HCT116 (cell line): ENCODE measurements at places on chromosomes 6 and 20. TPM values are rescaled to one million over a fixed set of nuclear protein-coding genes. Genes with fewer than 3 reads are reported as not detected.

Gene OR2H1
- total RNA-seq: not detected

DNA sequence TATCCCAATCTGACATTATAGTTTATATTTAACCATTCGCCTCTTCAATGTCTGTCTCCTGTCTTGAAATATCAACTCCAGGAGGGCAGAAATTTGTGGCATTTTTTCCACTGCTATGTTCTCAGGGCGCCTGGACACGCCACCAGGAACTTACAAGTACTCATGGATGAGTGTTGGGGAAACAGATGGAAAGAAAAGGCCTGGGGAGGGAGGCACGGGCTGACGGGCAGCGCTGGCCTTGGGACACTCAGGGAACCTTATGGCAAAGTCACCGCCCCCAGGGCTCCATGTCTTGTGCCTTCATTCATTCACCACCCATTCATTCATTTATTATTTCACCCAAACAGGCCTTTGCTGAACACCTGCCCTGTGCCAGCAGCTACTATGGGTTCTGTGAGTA is 222.9 kb downstream of the PREX1 start:
- no peaks in the 10 kb centered on the region for H3K4me1 ChIP-seq
- H3K36me3 ChIP-seq: no peaks in the 10 kb centered on the region
- H3K27ac ChIP-seq: no peak overlapping the region
- H3K4me3 ChIP-seq: no peak overlapping the region

DNA sequence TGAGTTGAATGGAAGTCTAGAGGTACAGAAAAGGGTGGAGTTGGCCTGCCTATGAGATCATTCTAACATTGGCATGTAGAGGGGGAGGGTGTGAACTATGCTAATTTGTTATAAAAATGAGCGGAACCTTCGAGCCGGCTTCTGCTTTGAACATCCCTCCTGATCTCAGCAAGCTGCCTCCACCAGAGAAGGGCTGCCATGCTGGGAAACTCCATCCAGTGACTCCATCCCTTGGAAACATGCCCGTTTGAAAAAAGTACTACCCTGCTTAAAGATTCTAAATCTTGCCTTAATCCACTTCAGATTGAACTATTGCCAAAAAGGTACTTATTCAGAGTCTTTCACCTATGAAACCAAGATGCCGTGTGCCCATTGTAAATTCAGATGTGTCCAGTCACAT is 43.6 kb upstream of the TMEM170B start:
- no peaks in the 10 kb centered on the region for H3K36me3 ChIP-seq
- H3K4me3 ChIP-seq: no peak overlapping the region
- H3K27ac ChIP-seq: no peak overlapping the region
- H3K4me1 ChIP-seq: no peaks in the 10 kb centered on the region
- DNase-seq: no peak
- H3K27me3 ChIP-seq: no peaks in the 10 kb centered on the region

DNA sequence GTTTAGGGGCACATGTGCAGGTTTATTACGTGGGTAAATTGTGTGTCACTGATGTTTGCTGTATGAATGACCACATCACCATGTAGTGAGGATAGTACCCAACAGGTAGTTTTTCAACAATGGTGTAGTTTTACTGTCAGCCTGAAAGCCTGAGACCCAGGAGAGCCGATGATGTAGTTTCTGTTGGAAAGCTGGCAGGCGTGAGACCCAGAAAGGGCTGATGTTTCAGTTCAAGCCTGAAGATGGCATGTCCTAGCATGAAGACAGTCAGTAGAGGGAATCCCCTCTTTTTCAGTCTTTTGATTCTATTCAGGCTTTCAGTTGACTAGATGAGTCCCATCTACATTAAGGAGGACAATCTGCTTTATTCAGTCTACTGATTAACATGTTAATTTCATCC is 96.7 kb downstream of the KLHL32 start:
- H3K4me1 ChIP-seq: no peaks in the 10 kb centered on the region
- H3K36me3 ChIP-seq: no peaks in the 10 kb centered on the region
- no peak overlapping the region for H3K27ac ChIP-seq
- DNase-seq: no peak

DNA sequence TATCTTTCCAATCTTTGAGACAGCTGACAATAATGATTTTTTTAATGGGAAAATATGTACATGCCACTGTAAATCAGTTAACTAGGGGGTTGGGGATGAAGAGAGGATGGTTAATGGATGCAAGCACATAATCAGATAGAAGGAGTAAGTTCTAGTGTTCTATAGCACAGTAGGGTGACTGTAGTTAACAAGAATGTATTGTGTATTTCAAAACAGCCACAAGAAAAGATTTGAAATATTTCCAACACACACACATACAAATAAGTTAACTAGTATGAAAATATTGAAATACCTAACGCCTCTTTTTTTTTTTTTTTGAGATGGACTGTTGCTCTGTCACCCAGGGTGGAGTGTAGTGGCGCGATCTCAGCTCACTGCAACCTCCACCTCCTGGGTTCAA is 153.4 kb upstream of the SALL4 start:
- H3K27me3 ChIP-seq: no peaks in the 10 kb centered on the region
- DNase-seq: no peak
- H3K4me1 ChIP-seq: peaks cover 3% of the 10 kb centered on the region; the same call in 1 of the 2 replicates
- H3K4me3 ChIP-seq: no peak overlapping the region

DNA sequence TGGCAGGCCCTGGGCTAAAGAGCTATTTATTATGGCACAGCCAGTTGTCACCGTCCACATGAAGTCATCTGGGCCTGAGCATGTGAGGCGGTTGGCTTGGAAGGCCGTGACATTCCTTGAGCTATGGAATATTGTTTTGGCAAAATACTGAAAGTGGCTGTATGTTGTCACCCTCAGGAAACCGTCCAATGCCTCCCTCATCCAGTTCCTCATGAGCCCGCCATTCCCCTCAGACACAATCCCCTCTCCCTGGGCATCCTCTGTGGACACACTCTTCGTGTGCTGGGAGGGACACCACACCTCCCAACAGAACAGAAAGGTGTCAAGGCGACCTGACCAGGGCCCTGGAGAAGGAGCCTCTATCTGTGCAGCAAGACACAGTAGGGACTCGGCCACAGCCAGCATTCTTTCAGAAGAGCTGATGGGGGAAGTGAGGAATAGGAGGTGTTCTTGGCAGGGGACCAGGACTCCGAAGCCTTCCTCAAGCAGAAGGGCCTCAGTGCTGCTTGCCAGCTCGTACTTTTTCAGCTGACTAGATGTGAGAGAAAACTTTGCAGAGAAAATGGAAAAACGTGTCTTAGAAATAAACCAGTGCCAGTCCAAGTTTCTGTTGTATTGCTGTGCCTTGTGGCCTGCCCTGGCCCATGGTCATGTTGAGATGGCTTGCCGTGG is 120.5 kb downstream of the SOD2 start:
- no peak overlapping the region for H3K4me3 ChIP-seq
- no peaks in the 10 kb centered on the region for H3K27me3 ChIP-seq
- H3K36me3 ChIP-seq: no peaks in the 10 kb centered on the region
- DNase-seq: no peak

DNA sequence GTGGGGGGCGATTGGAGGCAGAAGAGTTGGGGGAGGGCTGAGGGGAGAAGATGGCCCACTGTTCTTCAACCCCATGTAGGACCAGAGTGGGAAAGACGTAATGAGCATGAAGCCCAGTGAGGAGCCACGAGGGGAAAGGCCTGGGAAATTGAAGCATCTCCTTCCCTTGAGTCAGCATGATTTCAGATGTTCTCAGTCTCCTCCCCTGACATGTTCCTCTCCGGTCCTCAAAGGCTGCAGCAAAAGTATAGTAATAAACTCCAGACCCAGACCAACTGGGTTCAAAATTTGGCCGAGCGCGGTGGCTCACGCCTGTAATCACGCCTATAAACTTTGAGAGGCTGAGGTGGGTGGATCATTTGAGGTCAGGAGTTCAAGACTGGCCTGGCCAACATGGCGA is 1.9 kb upstream of the NFKBIE start:
- no peak overlapping the region for H3K4me3 ChIP-seq
- peaks cover 26% of the 10 kb centered on the region for H3K4me1 ChIP-seq
- DNase-seq: no peak
- no peaks in the 10 kb centered on the region for H3K36me3 ChIP-seq
- no peaks in the 10 kb centered on the region for H3K27me3 ChIP-seq

GRCh38 chr6:129235167-129236000 is 352.4 kb downstream of the LAMA2 start:
- H3K36me3 ChIP-seq: no peaks in the 10 kb centered on the region
- H3K4me1 ChIP-seq: no peaks in the 10 kb centered on the region
- no peak for DNase-seq

DNA sequence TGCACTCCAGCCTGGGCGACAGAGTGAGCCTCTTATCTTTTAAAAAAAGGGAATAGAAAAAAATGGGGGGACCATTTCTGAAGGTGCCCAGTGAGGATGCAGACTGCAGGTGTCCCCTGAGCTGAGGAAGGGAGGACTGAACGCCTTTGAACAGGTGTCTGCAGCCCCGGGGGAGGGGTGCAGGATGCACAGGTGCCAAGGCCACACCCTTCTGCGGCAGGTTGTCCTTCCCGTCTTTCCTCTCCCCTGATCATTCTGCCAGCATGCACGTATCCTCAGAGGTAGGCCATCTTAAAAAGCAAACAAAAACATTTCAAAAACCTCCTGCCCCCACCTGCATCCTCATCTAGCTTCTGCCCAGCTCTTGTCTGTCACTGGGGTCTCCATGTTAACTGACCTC is 101.3 kb downstream of the MTHFD1L start:
- H3K4me3 ChIP-seq: no peak overlapping the region
- no peak for DNase-seq
- no peak overlapping the region for H3K27ac ChIP-seq
- peaks cover 11% of the 10 kb centered on the region; the same call in 1 of the 2 replicates for H3K36me3 ChIP-seq
- H3K4me1 ChIP-seq: peaks cover 18% of the 10 kb centered on the region
